Calu3 (cell line): ENCODE measurements at places on chromosomes 3 and 15. TPM values are rescaled to one million over a fixed set of nuclear protein-coding genes. Genes with fewer than 3 reads are reported as not detected.

DNA sequence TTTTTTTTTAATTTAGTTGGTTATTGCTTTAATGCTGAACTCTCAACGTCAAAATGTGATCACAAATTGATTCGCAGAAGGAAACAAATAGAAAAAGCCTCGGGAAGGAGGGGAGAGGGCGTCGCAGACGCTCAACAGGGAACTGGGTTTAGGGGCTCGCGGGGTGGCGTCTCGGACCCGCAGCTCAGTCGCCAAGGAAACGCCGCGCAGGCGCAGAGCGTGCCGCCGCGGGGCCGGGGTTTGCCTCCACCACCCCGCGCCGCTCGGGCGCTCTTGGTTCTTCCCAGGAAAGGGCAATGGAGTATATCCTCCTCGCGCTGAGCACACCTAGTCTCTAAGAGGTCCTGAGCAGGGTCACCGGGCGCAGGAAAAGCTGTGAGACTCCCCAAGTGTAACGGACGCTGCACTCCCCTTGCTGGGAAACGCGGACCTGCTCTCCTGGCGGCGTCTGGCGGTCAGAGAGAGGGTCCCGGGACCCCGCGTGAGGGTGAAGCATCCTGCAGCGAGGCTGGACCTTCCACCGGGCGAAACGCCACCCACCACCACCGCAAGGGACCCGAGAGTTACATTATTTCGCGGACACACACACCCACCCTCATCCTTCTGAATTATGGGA, 753 bp downstream of the PLCH1 start:
- peak; percentile 88 for DNase-seq
- H3K4me1 ChIP-seq = peaks cover 63% of the 10 kb centered on the region
- H3K4me3 ChIP-seq = peak overlapping the region; percentile 84
- H3K27me3 ChIP-seq = no peaks in the 10 kb centered on the region

Gene LTF
- not detected in 2 replicates for total RNA-seq

Gene AKAP13
- 145 and 169 TPM in 2 replicates for total RNA-seq

DNA sequence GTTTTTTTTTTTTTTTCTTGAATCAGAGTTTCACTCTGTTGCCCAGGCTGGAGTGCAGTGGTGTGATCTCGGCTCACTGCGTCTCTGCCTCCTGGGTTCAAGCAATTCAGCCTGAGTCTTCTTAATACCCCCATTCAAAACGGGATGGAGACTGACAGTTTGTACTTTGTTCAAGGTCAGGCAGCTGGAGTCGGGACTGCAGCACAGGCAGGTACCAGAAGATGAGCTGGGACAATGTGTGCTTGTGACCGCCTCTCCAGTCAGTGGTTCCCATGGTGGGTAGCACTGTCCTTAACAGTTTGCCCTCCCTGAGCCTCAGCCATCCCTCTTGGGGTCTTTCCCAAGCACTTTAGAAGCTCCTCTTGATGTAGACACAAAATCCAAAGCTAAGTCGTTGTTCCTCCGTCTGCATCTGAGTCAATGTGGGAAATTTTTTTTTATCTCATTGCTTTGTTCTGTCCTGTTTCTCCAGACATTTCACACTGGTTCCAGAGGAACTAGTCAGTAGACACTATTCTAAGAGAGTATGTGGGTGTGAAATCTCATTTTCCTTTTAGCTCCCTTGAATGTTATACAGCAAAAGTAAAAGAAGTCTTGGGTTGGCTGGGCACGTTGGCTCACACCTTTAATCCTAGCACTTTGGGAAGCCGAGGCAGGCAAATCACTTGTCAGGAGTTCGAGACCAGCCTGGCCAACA, 5.3 kb upstream of the TTLL13 start:
- H3K36me3 ChIP-seq = peaks cover 12% of the 10 kb centered on the region
- H3K27me3 ChIP-seq = no peaks in the 10 kb centered on the region
- peaks cover 9% of the 10 kb centered on the region for H3K4me1 ChIP-seq
- no peak for DNase-seq
- H3K27ac ChIP-seq = no peak overlapping the region

DNA sequence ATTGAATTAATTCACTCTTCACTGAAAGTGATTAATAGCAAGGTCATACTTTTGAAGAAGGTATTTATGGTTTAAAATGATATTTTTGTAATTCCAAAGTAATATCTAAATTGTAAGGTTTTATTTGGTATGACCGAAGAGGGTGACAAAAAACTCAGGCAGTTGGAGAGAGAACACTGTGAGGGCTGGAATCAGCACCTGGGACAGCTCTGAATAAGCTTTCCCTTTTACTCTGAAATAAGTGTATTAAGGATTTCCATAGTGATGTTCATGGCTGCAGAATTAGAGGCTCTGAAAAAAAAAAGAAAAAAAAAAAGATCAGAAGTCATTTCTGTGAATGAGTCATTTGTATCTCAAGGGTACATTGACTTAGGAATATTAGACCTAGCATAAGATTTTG, 299.5 kb downstream of the IL5RA start:
- no peaks in the 10 kb centered on the region for H3K27me3 ChIP-seq
- no peak for DNase-seq
- H3K36me3 ChIP-seq = no peaks in the 10 kb centered on the region
- no peak overlapping the region for H3K4me3 ChIP-seq
- no peaks in the 10 kb centered on the region for H3K4me1 ChIP-seq

DNA sequence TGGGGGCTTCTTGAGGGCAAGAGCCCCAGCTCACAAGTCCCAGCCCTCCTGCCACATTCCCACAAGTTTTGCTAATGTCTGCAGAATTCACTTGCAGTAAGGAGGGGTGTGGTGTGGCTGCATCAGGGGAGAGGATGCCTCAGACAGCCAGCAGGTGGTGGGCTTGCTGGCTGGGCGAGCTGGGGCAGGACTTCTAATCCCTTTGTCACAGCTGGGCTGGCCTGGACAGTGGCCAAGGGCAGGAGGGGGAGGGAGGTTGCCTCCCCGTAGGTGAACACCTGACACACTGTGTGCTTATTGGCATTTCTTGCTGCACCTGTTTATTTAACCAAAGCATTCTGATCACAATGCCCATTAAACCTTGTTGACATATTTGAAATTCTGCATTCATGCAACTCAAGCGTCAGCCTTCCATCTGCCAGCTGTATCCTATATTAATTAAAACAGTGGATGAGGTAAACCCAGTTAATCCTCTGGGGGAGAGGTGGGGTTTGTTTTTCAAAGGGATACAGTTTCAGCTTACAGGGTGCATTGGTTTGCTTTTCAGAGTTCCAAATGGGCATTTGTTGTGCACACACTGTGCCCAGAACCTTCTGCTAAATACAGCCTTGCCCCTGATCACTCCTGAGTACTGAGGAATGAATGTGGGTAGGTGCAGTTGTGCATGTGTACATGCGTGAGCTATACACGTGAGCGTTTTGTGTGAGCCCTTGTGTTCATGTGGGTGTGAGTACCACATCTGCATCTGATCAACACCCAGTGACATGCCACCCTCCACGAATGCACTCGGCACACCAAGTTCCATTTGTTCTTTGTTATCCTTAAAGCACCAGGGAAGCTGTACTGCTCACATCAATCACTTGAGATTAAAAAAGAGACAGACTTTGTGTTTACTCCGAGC, 268.7 kb downstream of the XXYLT1 start:
- DNase-seq = peak; percentile 96
- H3K27me3 ChIP-seq = peaks cover 74% of the 10 kb centered on the region
- H3K36me3 ChIP-seq = peaks cover 10% of the 10 kb centered on the region
- peaks cover 25% of the 10 kb centered on the region for H3K4me1 ChIP-seq
- no peak overlapping the region for H3K4me3 ChIP-seq
- H3K27ac ChIP-seq = no peak overlapping the region

- H3K27me3 ChIP-seq = no peaks in the 10 kb centered on the region
- no peak overlapping the region for H3K4me3 ChIP-seq
- DNase-seq = no peak
- no peaks in the 10 kb centered on the region for H3K36me3 ChIP-seq
- no peaks in the 10 kb centered on the region for H3K4me1 ChIP-seq
- no peak overlapping the region for H3K27ac ChIP-seq
Measured at GRCh38 chr3:15903164-15903563, 105.4 kb upstream of the ANKRD28 start.

GRCh38 chr3:40938591-40938990, 260.7 kb upstream of the CTNNB1 start:
- H3K27me3 ChIP-seq = no peaks in the 10 kb centered on the region
- H3K27ac ChIP-seq = peak overlapping the region; percentile 59
- no peak overlapping the region for H3K4me3 ChIP-seq
- DNase-seq = no peak
- H3K36me3 ChIP-seq = no peaks in the 10 kb centered on the region

- no peak overlapping the region for H3K27ac ChIP-seq
- DNase-seq = peak; percentile 23
- no peaks in the 10 kb centered on the region for H3K27me3 ChIP-seq
- H3K4me3 ChIP-seq = no peak overlapping the region
- no peaks in the 10 kb centered on the region for H3K36me3 ChIP-seq
Measured at GRCh38 chr3:154059833-154060232, 61.4 kb upstream of the ARHGEF26 start.

- peaks cover 28% of the 10 kb centered on the region for H3K4me1 ChIP-seq
- no peak for DNase-seq
- H3K4me3 ChIP-seq = peak overlapping the region; percentile 34
- no peaks in the 10 kb centered on the region for H3K27me3 ChIP-seq
- H3K27ac ChIP-seq = peak overlapping the region; percentile 59
Measured at GRCh38 chr3:19888428-19889152, 45.4 kb downstream of the EFHB start.

DNA sequence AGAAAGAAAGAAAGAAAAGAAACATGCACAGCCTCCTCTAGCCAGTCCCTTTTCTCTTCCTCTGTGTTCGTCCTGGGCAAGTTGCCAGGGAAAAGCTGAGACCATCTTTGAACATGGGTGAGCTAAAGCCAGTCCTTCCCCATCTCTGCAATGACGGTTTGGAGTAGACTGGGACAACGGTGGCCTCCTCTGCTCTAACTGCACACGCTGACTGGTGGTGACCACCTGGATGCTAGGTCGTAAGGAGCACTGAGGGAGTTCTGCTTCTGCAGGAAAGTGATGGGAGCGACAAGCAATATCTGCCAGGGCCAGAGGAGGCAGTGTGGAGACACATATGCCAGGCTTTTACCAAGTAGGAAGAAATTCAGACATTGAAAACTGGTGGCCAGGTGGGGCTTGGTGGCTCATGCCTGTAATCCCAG, 111.7 kb downstream of the NUP210 start:
- H3K27me3 ChIP-seq = peaks cover 18% of the 10 kb centered on the region
- DNase-seq = peak; percentile 47
- no peak overlapping the region for H3K27ac ChIP-seq
- no peaks in the 10 kb centered on the region for H3K36me3 ChIP-seq
- H3K4me1 ChIP-seq = no peaks in the 10 kb centered on the region

- peaks cover 31% of the 10 kb centered on the region for H3K27me3 ChIP-seq
- no peaks in the 10 kb centered on the region for H3K4me1 ChIP-seq
- no peak overlapping the region for H3K4me3 ChIP-seq
- no peak for DNase-seq
- no peaks in the 10 kb centered on the region for H3K36me3 ChIP-seq
- H3K27ac ChIP-seq = no peak overlapping the region
Measured at GRCh38 chr15:69538379-69538778, 85.8 kb downstream of the RPLP1 start.

Gene TLE3
- 53.5 and 54.8 TPM in 2 replicates for total RNA-seq

Gene PRR20G
- total RNA-seq = not detected in 2 replicates

- H3K4me3 ChIP-seq = no peak overlapping the region
- H3K4me1 ChIP-seq = peaks cover 17% of the 10 kb centered on the region
- H3K27ac ChIP-seq = no peak overlapping the region
- no peak for DNase-seq
- no peaks in the 10 kb centered on the region for H3K36me3 ChIP-seq
Measured at GRCh38 chr15:67946701-67947100, 106.9 kb upstream of the RNU6-1 start.

DNA sequence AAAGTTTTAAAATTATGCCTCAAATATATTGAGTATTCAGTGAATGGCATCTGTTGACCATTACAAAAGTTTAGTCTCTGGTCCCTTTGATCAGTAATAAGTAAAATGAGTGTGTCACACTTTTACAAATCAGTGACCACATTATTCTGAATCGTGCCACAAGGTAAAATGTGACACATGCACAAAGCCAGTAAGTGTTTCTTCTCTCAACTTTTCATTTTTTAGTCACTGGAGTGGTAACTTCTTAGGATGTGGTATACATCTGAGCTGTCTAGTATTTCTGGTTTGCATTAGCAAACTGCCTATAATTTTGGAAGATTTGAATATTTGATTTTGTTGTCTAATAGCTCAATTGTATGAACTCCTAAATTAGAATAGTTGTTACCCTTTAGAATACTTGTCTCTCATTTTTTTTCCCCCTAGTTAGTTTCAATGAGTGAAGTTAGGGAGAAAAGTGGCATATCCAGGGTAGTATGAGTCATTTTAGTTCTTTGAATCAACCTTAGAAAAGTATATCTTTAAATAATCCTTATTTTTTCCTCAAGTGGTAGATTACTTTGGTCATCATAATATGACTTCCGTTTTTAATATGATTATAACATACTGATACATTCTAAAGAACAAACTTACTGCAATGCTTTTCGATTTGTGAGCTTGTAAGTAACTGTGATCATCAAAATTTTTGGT, 18.1 kb downstream of the DNAJC13 start:
- H3K4me3 ChIP-seq = no peak overlapping the region
- no peaks in the 10 kb centered on the region for H3K27me3 ChIP-seq
- no peak overlapping the region for H3K27ac ChIP-seq
- peaks cover 17% of the 10 kb centered on the region for H3K36me3 ChIP-seq

- no peaks in the 10 kb centered on the region for H3K36me3 ChIP-seq
- H3K4me3 ChIP-seq = no peak overlapping the region
Measured at GRCh38 chr15:96690733-96691132, 360.2 kb downstream of the NR2F2 start.
